ENCODE measurements at places on chromosomes 2 and 18.

GRCh38 chr2:42917425-42917927, 125.1 kb upstream of the HAAO start:
- no peaks in the 10 kb centered on the region for H3K27me3 ChIP-seq
- H3K4me3 ChIP-seq, result no peak overlapping the region
- peak overlapping the region; percentile 19 for H3K27ac ChIP-seq
- DNase-seq, result peak; percentile 79

- no peak overlapping the region for H3K4me3 ChIP-seq
- DNase-seq, result no peak
- H3K27ac ChIP-seq, result no peak overlapping the region
- no peaks in the 10 kb centered on the region for H3K27me3 ChIP-seq
- no peaks in the 10 kb centered on the region for H3K36me3 ChIP-seq
- H3K4me1 ChIP-seq, result no peaks in the 10 kb centered on the region
Observed at GRCh38 chr2:30379481-30379880, 67.6 kb upstream of the LCLAT1 start.

DNA sequence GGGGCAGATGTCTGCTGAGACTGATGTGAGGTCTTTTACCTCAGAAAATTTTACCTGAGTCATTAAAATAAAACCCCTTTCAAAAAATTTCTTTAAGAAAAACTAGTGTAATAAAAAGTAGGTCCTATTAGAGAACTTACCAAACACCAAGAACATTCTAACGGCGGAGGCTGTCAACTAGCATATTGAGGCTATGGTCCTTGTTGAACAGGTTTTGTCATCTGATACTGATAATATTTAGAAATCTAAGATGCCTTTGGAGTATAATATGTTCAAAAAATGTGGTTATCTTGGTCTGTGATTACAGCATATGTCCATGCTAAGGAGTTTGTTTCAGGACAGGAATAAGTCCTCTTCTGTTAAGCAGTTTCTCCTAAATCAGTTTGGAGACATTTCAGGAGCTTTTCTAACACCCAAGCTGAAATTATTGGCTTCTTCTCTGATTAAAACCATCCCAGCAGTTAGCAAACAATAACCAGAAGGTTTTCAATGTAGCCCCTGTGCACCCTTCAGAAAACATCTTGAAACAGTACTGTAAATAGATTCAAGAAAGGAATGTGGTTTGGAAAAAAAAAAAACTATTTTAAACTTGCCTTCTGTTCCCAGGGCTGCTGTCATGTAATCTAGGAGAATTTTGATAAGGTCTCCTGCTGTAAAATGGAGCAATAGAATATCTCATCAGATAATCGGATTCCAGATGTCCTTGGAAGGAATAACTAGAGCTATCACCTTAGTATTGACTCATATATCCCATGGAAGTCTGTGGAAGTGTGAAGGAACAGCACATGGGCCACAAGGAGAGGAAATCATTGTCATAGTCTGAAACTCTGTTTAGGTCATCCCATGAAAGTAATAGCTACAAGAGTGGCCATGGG, 58.7 kb upstream of the B3GNT2 start:
- no peaks in the 10 kb centered on the region for H3K36me3 ChIP-seq
- no peaks in the 10 kb centered on the region for H3K4me1 ChIP-seq
- H3K27me3 ChIP-seq, result no peaks in the 10 kb centered on the region
- H3K27ac ChIP-seq, result no peak overlapping the region

DNA sequence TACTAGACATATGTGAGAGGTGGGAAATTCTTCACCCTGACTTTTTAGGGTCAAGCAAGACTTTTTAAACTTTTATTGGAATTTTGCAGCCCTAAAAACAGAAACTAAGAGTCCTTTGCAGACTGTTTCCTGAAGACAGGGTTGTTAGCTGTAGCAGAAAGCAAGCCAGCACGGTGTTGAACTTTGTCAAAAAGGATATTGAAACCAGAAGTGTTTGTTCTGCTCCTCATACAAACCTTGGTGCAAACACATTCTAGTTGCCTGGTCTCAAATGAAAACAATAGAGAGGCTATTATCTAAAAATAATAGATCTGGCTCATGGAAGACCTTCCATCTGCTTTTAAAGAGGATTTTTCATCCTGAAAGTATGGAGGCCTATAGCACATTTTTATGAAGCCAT, 65.8 kb upstream of the IGFBP5 start:
- DNase-seq, result no peak
- H3K4me3 ChIP-seq, result no peak overlapping the region
- peaks cover 5% of the 10 kb centered on the region for H3K4me1 ChIP-seq
- H3K27me3 ChIP-seq, result no peaks in the 10 kb centered on the region
- peak overlapping the region; percentile 1 for H3K27ac ChIP-seq

DNA sequence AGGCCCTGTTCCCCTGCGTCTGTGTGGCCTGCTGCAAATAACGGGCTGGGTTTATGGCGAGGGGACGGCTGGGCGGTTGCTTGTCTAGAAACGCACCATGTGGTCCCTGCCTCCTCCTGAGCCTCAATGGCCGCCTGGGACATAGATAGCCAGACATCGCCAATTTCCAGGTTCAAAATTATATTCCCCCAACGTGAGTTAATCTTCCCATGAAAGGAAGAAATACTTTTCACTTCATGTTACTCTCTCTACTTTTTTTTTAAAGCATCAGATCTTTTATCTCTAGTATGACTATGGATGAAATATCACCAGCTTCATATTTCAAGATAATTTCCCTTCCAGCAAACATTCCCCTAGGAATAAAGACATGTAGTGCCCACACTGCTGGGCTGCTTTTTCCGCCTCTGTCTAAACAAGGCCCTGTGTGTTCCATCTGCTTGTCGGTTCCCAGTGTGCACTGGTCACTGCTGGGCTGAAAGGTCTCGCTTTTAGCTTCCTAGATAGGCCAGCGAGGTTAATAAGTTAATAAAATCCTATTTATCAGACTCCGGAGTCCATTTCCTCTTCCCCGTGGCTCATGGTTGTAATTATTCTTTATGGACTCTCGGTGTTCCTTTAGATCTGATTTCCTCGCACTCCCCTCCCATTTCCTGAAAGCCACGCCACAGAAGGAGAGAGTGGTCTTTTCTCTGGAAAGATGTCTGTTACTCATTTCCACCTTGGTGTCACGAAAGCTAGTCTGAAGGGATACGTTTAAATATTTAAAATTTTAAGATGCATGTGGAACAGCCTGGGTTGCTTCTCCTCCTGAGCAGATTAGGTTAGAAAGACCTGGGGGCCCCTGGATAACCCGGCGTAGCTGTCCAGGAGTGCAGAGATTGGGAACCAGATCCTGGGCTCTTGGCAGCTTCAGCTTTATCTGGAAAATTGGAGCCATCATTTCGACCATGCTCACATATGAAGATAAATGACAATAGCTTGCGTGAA, 196.6 kb upstream of the COPS8 start:
- H3K4me3 ChIP-seq, result no peak overlapping the region
- H3K27ac ChIP-seq, result peak overlapping the region; percentile 77

DNA sequence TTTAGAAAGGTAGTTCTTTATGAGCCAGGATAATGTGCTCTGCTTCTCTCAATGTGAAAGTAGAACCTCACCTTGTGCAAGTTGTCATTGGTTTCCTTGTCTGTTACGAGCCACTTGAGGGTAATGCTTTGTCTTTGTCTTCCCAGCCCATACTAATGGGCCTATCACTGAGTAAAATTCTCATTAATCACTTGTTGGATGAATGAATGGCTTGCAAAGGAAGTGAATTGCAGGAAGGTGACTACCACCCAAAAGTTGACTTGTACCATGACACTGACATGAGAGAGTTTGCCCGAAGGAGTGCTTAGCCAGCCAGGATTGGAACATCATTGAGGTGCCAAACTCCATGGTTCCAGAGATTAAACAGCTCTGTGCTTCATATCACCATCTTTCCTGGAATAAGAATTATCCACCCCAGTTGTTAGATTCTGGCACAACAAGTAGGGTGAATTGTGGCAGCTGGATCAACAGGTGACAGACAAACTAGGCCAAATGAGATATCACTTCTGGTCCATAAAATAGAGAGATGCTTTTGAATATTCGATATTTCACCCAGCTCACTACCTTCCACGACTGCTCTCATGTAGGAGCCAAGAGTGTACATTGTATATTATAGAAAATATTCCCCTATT, 20.5 kb upstream of the CD28 start:
- H3K36me3 ChIP-seq, result no peaks in the 10 kb centered on the region
- no peak for DNase-seq
- no peak overlapping the region for H3K4me3 ChIP-seq
- no peaks in the 10 kb centered on the region for H3K27me3 ChIP-seq
- peaks cover 13% of the 10 kb centered on the region for H3K4me1 ChIP-seq
- peak overlapping the region; percentile 58 for H3K27ac ChIP-seq

DNA sequence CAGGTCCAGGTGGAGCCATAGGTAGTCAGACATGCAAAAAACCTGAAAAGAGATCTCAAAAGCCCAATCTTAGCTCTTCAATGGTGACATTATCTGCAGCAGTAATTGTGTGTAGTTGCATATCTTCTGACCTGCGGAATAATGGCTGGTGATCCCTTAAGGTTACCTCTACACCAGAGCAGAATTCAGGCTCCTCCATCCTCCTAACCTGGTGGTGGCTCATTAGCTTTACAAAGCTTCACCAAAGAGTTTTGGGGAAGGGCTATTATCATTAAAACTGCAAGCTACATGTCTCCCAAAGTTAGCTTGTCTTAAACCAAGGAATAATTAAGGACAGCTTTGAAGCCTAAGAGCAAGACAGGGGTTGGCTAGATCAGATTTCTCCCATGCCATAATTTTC, 42.6 kb upstream of the CHST9 start:
- no peaks in the 10 kb centered on the region for H3K4me1 ChIP-seq
- H3K27ac ChIP-seq, result no peak overlapping the region
- no peaks in the 10 kb centered on the region for H3K36me3 ChIP-seq
- no peak overlapping the region for H3K4me3 ChIP-seq
- H3K27me3 ChIP-seq, result no peaks in the 10 kb centered on the region
- DNase-seq, result no peak

DNA sequence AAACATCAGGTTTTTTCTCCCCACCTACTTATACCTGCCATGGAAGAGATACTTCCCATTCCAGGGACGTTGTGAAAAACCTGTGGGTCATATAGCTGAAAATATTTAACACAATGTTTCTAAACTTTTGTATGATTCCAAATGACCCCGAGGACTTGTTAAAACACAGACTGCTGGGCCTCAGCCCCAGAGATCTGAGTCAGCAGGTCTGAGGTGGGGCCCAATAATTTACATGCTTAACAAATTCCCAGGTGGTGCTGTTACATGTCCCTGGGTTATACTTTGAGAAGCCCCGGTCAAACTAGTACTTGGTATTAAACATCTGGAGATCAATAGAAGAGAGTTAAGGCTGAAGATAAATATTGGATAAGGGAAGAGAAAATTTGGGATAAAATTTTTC, 71.4 kb upstream of the FRZB start:
- DNase-seq, result no peak
- H3K27me3 ChIP-seq, result no peaks in the 10 kb centered on the region
- no peaks in the 10 kb centered on the region for H3K4me1 ChIP-seq
- no peak overlapping the region for H3K4me3 ChIP-seq

DNA sequence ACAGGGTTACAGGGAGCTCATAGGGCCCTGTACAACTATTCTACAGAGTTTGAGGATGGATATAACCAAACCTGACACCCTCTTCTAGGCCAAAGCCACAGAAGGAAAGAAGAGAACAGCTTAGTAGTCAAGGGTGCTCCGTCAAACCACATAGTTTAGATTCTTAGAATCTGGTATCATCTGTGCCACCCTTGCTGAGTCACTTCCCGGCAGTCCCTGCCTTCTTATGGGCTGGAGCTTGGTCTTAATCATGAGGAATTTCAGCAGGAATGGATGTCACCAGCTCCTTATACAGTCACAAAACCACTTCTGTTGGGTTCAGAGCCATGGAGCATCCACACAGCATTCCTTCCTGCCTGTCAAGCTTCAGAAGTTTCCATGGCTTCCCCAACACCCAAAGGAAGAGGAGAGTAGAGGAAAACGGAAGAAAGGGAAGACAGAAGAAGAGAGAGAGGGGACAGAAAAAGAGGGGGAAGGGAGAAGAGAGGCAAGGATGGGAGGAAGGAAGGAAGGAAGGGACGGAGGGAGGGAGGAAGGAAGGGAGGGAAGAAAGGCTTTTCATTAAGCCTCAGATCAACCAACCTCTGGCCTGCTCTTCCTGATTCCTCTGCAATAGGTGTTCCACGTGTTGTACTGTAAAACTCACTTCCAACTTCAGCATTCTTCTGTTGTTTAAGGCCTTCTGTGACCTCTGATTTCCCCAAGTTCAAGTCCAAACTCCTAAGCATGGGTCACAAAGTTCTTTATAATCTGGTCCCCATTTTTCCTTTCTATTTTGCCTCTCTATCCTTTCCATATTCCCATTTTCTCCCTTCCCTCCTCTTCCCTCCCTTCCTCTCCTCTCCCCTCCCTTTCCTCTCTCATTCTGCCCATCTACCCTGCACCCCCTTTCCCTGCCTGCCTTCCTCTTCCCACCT, 246.1 kb upstream of the TNP1 start:
- H3K36me3 ChIP-seq, result no peaks in the 10 kb centered on the region
- no peak for DNase-seq
- no peak overlapping the region for H3K4me3 ChIP-seq
- H3K27ac ChIP-seq, result peak overlapping the region; percentile 30
- no peaks in the 10 kb centered on the region for H3K27me3 ChIP-seq

DNA sequence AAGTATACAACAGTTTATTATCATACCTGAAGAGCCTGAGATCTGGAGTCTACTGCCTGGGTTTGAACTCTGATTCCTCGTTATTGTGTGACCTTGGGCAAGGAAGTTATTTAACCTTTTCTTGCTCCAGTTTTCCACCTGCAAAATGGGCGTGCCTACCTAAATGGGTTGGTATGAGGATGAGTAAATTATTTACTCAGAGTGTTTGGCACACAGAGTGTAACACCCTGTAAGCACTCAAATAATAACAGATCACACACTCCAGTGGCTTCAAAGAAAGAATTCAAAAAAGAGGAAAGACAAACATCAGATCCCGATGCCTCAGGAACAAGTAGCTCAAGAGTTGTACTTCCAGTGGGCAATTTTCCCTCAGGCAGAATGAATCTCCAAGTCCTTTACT, 2.4 kb downstream of the SRD5A2 start:
- H3K36me3 ChIP-seq, result no peaks in the 10 kb centered on the region
- H3K4me3 ChIP-seq, result no peak overlapping the region
- no peak for DNase-seq

GRCh38 chr2:27262379-27263286, at the start of gene SLC30A3:
TSS of gene SLC30A3 (minus strand) at chr2:27263047. CDS start at chr2:27262906, 141 bp downstream.
- H3K27me3 ChIP-seq, result peaks cover 73% of the 10 kb centered on the region
- H3K36me3 ChIP-seq, result no peaks in the 10 kb centered on the region
- peak within 1 kb of the TSS; percentile 64 for H3K4me3 ChIP-seq
- peak; percentile 80 for DNase-seq
- peaks cover 40% of the 10 kb centered on the region for H3K4me1 ChIP-seq

- no peak overlapping the region for H3K27ac ChIP-seq
- no peaks in the 10 kb centered on the region for H3K27me3 ChIP-seq
- DNase-seq, result no peak
Observed at GRCh38 chr2:143564419-143564818, 435.2 kb downstream of the ARHGAP15 start.

DNA sequence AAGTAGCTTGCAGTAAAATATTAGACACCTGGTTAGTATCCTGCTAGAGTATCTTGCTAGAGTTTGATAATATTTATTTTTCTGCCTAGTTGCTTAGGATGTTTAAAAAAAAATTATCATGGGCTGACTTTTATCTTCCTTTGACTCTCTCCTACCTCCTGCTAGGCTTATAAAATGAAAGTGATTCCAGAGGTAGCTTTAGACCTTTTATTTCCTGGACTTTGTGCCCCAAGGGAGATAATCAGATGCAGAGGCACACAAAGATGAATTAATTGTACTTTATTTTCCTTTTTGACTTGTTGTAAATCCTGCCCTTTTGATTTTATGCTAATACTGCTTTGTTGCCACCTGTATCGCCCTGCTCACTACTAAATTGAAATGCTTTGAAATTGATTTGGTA, 130.7 kb downstream of the WDSUB1 start:
- H3K4me3 ChIP-seq, result peak overlapping the region; percentile 15
- H3K4me1 ChIP-seq, result peaks cover 42% of the 10 kb centered on the region
- peak overlapping the region; percentile 76 for H3K27ac ChIP-seq
- H3K36me3 ChIP-seq, result no peaks in the 10 kb centered on the region
- DNase-seq, result no peak

Data from stomach (tissue), 19 donors.